ENCODE measurements at places on chromosomes 1 and 21.

DNA sequence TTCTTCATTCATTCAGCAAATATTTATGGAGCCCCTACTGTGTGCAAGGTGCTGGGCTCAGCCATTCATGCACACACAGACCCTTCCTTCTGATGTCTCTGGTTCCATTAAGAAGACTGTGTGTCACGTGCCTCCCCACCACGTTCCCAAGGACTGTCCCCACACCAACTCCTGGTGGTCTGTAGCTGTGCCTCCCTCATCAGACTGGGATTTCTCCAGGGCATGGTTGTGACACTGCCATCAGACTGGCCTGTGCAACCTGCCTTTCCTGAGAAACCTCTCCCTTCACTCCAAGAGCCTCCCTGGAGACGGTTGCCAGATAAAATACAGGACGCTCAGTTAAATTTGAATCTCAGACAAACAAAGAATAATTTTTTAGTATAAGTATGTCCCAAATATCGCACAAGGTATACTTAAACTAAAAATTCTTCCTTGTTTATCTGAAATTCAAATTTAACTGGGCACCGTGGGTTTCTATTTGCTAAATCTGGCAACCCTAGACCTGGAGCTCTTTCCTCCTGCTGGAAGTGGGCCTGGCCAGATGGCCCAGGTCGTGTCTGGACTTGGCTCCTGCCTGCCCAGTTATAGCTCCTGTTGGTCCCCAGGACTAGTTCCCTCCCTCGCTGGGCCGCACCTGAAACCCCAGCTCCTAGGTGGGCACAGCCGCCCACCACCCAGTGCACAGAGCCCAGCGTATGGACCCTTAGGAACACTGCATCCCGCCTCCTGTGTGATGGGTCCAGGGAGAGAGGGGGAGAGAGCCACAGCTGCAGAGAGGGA, 76.9 kb downstream of the RAP1GAP start:
- no peak overlapping the region for H3K27ac ChIP-seq
- no peak overlapping the region for H3K4me3 ChIP-seq
- H3K27me3 ChIP-seq, result peaks cover 39% of the 10 kb centered on the region
- H3K4me1 ChIP-seq, result no peaks in the 10 kb centered on the region
- H3K36me3 ChIP-seq, result no peaks in the 10 kb centered on the region
- no peak for DNase-seq

- no peak overlapping the region for H3K4me3 ChIP-seq
- H3K27me3 ChIP-seq, result no peaks in the 10 kb centered on the region
- no peak overlapping the region for H3K27ac ChIP-seq
- H3K4me1 ChIP-seq, result no peaks in the 10 kb centered on the region
These were observed 352.9 kb downstream of the LTN1 start for GRCh38 chr21:28639737-28640136.

DNA sequence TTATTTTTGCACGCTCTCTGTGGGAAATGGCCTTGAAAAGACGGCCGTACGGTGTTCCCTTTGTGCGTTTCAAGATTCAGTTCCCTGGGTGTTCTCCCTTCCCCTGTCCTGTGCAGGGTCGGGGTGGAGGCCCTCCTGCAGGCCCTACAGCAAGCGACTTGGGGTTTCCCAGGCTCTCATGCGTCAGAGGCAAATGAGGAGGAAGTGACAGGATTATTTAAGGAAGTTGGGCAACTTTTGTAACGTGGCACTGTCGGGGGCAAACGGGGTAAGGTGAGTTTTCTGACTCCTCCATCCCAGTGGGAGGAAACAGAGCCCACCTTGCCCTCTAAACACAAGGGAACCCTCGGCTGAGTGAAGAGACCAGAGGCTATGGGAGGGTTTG, 16.1 kb upstream of the AJAP1 start:
- no peaks in the 10 kb centered on the region for H3K36me3 ChIP-seq
- H3K4me3 ChIP-seq, result no peak overlapping the region
- no peak overlapping the region for H3K27ac ChIP-seq
- no peaks in the 10 kb centered on the region for H3K27me3 ChIP-seq
- no peaks in the 10 kb centered on the region for H3K4me1 ChIP-seq

GRCh38 chr1:230541306-230541705, 101.0 kb upstream of the COG2 start:
- no peaks in the 10 kb centered on the region for H3K36me3 ChIP-seq
- H3K4me3 ChIP-seq, result no peak overlapping the region
- no peaks in the 10 kb centered on the region for H3K27me3 ChIP-seq
- H3K4me1 ChIP-seq, result no peaks in the 10 kb centered on the region

- DNase-seq, result no peak
- H3K27me3 ChIP-seq, result no peaks in the 10 kb centered on the region
- peaks cover 87% of the 10 kb centered on the region for H3K36me3 ChIP-seq
- peaks cover 33% of the 10 kb centered on the region for H3K4me1 ChIP-seq
- H3K4me3 ChIP-seq, result no peak overlapping the region
- no peak overlapping the region for H3K27ac ChIP-seq
These were observed 4.4 kb upstream of the SCAMP3 start for GRCh38 chr1:155266553-155266952.

GRCh38 chr1:4690951-4691675, 36.7 kb downstream of the AJAP1 start:
- DNase-seq, result no peak
- no peaks in the 10 kb centered on the region for H3K36me3 ChIP-seq
- no peak overlapping the region for H3K27ac ChIP-seq
- no peak overlapping the region for H3K4me3 ChIP-seq
- no peaks in the 10 kb centered on the region for H3K4me1 ChIP-seq

GRCh38 chr1:52574594-52574993, 21.7 kb upstream of the TUT4 start:
- H3K27me3 ChIP-seq, result no peaks in the 10 kb centered on the region
- H3K36me3 ChIP-seq, result no peaks in the 10 kb centered on the region
- H3K4me3 ChIP-seq, result no peak overlapping the region
- DNase-seq, result no peak

DNA sequence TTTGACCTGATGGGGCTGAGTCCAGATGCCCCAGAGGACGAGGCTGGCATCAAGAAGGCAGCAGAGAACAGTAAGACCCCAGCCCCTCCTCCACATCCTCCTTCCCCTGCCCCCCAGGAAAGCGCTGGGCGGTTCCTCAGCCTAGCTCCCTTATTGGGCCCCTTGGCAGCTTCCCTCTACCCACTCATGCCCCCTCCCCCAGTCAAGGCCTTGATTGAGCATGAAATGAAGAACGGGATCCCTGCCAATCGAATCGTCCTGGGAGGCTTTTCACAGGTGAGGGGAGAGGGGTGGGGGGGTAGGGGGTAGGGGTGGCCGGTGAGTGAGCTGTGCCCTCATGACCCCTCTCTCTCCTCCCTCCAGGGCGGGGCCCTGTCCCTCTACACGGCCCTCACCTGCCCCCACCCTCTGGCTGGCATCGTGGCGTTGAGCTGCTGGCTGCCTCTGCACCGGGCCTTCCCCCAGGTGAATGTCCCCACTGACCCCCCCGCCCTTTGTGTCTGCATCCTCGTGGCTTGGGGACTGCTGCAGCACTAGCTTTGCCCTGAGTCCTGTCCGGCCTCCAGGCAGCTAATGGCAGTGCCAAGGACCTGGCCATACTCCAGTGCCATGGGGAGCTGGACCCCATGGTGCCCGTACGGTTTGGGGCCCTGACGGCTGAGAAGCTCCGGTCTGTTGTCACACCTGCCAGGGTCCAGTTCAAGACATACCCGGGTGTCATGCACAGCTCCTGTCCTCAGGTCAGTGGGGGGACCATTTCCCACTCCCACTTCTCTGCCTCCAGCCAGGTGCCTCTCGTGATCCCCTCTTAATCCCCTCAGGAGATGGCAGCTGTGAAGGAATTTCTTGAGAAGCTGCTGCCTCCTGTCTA, 3.2 kb downstream of the LYPLA2 start:
- no peak overlapping the region for H3K27ac ChIP-seq
- H3K27me3 ChIP-seq, result no peaks in the 10 kb centered on the region
- no peak for DNase-seq

Measured in gastrocnemius medialis (tissue), 4 donors.